Fibroblast of lung (primary cell): ENCODE measurements at places on chromosomes 1 and 21. TPM values are rescaled to one million over a fixed set of nuclear protein-coding genes. Genes with fewer than 3 reads are reported as not detected.

SPRR2B gene
- not detected in 2 replicates for polyA plus RNA-seq

DNA sequence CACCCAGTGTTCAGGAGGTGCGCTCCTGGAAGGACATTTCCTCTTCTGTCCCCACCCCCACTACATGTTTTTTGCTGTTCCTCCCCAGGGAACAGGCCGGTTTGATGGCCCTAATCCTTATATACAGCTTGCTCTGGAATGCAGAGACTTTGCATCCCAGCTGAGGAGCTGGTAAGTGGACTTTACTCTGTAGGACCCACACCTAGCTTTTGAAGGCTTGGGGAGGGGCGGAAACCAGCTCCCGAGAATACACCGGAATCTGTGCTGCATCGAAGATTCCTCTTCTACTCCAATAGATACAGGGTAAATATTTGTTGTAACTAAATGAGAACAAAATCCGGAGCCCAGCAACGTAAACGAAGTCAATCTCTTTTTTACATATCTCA, 1.2 kb upstream of the CGN start:
- no peaks in the 10 kb centered on the region for H3K36me3 ChIP-seq
- H3K27ac ChIP-seq, result no peak overlapping the region
- H3K4me3 ChIP-seq, result no peak overlapping the region
- peaks cover 2% of the 10 kb centered on the region for H3K4me1 ChIP-seq

SLC5A9 gene
- not detected in 2 replicates for polyA plus RNA-seq

- H3K4me1 ChIP-seq, result no peaks in the 10 kb centered on the region
- no peaks in the 10 kb centered on the region for H3K27me3 ChIP-seq
- H3K36me3 ChIP-seq, result no peaks in the 10 kb centered on the region
- DNase-seq, result peak; percentile 2
- H3K4me3 ChIP-seq, result no peak overlapping the region
These were observed 626.6 kb downstream of the KCNT2 start for GRCh38 chr1:195981448-195982139.

DNA sequence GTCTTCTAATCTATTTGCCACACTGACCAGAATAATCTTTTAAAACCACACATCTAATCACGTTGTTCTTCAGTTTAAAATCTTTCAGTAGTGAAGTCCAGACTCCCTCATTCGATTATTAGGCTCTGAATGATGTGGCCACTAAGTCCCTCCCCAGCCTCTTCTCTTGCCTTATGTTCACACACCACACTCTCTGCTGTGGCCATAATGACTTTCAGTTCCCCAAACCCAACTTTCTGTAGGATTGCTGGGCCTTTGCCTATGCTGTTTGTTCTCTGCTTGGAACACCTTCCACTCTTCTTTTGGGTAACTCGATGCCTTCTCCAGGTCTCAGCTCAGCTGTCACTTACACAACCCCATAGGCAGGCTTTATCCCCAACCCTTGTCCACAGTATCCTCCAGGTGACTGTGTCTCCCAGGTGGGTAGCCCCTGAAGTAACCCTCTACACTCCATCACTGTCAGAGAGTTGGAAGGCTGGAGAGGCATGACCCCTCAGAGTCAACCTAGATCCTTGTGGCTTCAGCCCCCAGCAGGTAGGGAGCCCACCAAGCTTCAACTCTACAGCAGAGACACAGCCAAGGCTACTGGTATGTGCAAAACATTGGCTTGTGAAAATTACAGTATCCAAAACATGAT, 8.4 kb upstream of the SLC37A1 start:
- H3K4me1 ChIP-seq, result no peaks in the 10 kb centered on the region
- DNase-seq, result no peak
- H3K4me3 ChIP-seq, result no peak overlapping the region
- peaks cover 2% of the 10 kb centered on the region for H3K27me3 ChIP-seq
- no peaks in the 10 kb centered on the region for H3K36me3 ChIP-seq
- no peak overlapping the region for H3K27ac ChIP-seq

FCGR3B gene
- polyA plus RNA-seq, result not detected in 2 replicates

DNA sequence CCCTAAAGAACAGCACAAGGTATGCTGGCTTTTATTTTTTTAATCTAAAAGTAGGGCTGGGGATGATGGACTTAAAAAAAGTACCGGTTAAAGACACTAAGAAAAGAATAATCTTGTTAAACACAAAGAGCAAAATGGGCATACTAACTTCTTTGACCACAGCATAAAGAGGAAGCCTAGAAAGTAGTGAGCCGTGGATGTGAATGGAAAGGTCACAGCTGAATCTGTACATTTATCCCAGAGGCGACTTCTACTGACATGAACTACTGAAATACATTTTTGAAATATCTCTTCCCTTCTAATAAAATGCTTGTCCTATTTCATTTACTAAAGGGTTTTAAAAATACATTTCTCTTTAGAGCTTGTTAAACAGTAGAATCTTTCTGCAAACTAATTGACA, 140.7 kb downstream of the SLC45A1 start:
- no peaks in the 10 kb centered on the region for H3K27me3 ChIP-seq
- no peak for DNase-seq
- H3K27ac ChIP-seq, result no peak overlapping the region
- no peak overlapping the region for H3K4me3 ChIP-seq
- peaks cover 22% of the 10 kb centered on the region for H3K4me1 ChIP-seq

DNA sequence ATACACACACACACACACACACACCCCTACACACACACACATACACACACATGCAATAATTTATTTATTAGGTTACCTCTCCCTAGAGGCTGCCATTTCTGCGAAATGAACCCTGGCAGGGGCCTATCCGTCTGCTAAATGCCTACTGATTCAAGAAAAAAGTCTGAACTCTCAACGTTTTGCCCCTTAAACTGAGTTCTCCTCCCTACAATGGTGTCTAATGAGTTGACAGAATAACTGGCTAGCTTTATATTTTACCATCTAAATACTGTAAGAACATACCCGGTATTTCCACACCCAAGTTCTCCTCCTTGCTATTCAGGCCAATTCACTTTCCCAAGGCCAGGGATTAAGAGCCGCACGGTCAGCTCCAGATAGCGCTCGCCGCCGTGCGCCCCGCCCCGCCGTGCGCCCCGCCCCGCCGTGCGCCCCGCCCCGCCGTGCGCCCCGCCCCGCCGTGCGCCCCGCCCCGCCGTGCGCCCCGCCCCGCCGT, 339 bp upstream of the RNPC3 start:
- peak overlapping the region; percentile 52 for H3K4me3 ChIP-seq
- H3K36me3 ChIP-seq, result no peaks in the 10 kb centered on the region
- no peaks in the 10 kb centered on the region for H3K27me3 ChIP-seq
- peak; percentile 39 for DNase-seq

GRCh38 chr1:40310129-40310461, 7.0 kb downstream of the COL9A2 start:
- no peak for DNase-seq
- no peak overlapping the region for H3K4me3 ChIP-seq
- peaks cover 4% of the 10 kb centered on the region for H3K4me1 ChIP-seq

GRCh38 chr1:214404154-214404553, 123.2 kb downstream of the SMYD2 start:
- DNase-seq, result peak; percentile 71
- no peak overlapping the region for H3K27ac ChIP-seq
- peaks cover 7% of the 10 kb centered on the region for H3K36me3 ChIP-seq
- peaks cover 10% of the 10 kb centered on the region for H3K4me1 ChIP-seq
- H3K27me3 ChIP-seq, result no peaks in the 10 kb centered on the region
- no peak overlapping the region for H3K4me3 ChIP-seq

CASQ2 gene
- 0.02 and 0.03 TPM in 2 replicates for polyA plus RNA-seq
